ENCODE measurements at places on chromosomes 1 and 21.

DNA sequence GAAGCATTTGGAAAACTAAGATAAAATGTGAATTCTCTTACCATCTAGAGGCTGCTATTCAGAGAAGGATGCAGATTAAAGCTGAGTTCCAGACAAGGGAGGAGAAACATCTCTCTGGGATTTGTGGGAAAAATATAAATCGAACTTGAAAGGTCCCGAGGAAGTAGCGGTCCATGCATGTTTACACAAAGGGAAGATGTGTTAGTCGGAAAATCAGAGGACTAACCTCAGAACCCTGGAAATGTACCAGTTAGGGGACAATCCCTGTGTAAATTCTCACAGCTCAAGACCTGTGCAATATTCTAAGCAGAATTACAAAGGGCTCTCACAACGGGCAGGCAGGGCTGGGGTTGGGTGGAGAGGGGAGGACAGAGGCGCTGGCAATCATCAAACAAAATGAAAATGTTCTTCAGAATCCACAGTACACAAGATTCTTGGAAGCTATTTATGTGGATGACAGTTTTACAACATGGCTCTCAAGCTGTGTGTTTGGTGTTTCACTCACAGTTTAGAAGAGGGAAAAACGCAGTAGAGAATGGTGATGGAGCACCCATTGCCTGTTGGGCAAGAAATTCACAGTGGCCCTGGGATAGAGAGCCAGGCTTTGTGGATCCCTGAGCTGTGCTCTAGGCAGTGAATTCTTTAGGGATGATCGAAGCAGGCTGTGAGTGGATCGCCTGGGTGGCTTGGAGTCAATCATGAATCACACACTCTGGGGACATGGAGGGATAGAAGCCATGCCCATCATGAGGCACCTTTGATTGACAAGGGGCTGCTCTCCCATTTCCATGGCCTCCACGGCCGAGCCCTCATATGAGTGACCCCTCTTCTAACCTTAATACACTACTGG is 47.6 kb downstream of the KCNJ6 start:
- no peak for DNase-seq

DNA sequence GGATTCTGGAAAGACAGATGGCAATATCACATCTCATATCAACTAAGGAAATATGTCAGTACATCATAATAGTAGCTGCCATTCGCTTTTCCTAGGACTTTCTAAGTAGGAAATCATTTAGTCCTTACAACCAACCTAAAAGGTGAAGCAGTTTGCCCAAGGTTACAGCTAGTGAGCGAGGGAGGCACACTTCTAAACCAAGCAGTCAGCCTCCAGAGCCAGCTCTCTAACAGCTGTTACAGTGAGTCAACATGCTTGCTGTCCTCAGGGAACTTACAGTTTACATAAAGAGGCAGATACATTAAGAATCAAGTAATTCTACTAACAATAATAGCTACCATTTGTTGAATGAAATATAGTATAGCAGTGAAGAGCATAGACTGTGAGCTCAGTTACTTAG is 57.1 kb downstream of the GIPC2 start:
- no peak for DNase-seq

GRCh38 chr1:161499099-161500039 is 5.9 kb upstream of the FCGR2A start:
- DNase-seq: no peak

DNA sequence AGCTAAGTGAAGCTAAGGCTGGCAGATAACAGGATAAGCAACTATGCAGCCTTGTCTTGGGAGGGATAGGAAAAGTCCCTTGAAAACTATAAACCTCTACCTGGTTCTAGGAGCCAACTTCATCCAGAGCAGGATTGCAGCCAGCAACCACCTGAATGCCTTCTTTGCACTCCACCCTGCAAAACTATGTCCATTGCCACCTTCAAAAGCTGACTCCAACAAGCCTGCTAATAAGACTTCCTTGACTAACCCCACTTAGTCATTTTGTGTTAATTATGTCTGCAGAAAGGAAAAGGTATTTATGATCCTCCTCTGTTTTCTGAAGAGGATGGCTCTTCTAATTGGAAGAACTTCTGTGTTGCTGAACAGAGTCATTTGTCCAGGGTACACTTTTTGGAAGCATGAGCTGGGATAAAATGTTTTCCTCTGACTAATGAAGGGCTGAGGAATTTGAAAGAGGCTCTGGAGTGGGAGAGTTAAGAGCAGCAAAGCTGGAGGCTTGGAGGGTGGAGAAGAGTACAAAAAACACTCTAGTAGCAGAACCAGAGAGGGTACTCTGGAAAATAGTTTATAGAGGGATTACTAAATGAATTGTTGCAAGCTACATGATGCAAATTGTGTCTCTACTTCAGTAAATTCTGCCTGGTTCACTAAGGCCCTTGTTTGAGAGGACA is 9.6 kb upstream of the RIMKLA start:
- no peak for DNase-seq

- DNase-seq: no peak
Observed at GRCh38 chr1:156387870-156388173, 18.8 kb downstream of the RHBG start.

DNA sequence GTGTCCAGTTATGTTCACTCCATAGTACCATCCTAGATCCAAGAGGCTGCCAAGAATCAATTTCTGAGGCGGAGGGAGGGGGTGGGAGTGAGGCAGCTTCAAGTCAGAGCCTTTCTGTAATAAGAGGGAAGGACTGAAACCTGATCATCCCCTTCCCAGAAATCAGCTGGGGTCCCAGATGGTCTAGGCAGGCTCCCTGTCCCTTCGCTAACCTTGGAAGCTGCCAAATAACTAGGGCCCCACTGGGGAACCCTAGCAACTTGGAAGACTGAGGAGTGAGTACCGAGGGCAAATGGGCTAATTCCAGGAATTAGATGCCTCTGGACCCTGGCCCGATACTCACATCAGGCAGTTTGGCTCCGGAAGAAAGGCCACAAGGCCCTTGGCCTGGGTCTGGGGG is 113.3 kb downstream of the NAV1 start:
- no peak for DNase-seq

- DNase-seq: no peak
Observed at GRCh38 chr1:245615001-245615400, 460.2 kb downstream of the KIF26B start.

GRCh38 chr1:32770741-32771548 is 46.2 kb downstream of the YARS1 start:
- DNase-seq: no peak

DNA sequence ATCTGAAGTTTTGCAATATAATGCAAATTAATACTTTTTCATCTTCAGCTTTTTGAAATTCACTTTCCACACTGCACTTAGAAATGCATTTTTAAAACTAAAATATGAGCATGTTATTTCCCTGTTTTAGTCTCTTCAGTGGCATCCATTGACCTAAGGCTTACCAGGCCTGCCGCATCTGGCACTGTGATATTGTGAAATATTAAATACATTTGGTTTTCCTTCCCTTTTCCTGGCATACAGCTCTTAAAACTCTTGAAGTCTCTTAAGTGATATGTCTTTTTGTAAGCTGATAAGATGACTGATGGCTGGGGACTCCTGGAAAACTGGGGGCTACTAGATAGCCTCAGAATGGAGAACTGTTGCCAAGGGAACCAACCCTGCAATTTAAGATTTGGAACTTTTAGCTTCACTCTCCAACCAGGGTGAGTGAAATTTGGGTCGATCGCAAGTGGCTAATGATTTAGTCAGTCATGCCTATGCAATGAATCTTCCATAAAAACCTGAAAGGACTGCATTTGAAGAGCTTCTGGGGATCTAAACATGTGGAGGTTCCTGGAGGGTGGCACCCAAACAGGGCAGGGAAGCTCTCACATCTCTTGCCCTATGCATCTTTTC is 75.5 kb upstream of the PDC start:
- DNase-seq: no peak

GRCh38 chr1:245155272-245156040 is 671 bp downstream of the KIF26B start:
- DNase-seq: no peak

DNA sequence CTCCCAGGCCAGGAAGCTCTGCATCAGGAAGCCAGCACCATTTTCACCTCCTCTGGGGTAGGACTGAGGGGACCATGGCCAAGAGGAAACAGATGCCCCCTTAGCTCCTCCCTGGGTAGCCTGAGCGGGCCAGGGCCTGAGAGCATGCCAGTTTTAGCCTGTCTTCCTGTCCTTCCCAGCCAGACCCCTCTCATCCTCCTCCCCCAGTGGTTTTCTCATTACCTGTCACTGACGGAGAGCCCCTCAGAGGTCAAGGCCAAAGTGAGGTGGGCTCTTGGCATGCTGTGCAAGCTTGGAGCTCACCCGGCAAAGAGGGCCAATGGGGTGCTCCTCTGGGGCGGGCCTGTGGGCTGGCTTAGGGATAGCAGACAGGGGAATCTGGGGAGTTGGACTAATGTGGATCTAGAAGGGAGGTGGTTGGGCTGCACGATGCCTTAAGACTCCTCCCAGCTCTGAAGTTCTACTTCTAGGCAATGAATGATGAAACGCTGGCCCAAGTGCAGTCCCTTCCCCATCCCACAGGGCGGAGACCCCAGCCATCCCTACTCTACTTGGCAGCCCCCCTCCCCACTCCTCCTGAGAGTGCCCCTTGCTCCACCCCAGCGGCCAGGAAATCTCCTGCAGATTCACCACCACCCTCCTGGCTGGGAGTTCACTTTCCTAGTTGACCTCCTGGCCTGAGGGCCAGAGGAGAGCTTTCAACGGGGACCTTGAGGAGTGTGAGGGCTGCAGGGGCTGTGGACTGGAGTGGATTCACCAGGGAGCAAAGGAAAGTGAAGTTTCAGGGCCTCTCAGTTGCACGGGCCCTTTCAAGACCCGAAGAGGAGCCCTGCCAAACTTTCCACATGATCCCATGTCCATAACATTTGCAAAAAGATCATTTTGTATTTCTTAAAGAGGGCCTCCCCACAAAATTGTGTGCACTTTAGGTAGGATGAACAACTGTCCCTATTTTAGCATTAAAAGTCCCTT is 9.4 kb upstream of the LMNA start:
- no peak for DNase-seq

DNA sequence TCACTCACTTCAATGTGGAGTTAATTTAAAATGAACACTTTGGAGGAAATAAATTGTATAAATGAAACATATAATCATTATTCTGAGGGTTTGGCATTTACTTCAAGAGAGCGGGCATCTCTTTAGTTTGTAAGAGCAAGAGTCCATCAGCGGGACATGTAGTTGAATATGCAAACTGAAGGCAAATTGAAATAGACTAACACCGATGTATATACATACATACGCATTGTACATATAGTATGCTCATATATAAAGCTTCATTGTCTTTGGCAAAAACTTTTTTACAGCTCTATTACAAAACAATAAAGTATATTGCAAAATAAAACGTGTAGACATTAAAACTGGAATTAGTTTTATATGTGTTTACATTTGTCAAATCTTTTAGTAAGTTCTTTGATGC is 328.9 kb downstream of the LTN1 start:
- DNase-seq: no peak

GRCh38 chr1:9651565-9652378 is at the start of gene PIK3CD:
TSS of gene PIK3CD (plus strand) at chr1:9651731. CDS start at chr1:9710456, 58,725 bp downstream.
- peak; percentile 26 for DNase-seq

GRCh38 chr1:117370071-117370470 is 2.8 kb downstream of the MAN1A2 start:
- no peak for DNase-seq

- DNase-seq: no peak
Observed at GRCh38 chr1:168613691-168614231, 37.4 kb downstream of the XCL1 start.

GRCh38 chr1:46130121-46130520 is 2.3 kb downstream of the PIK3R3 start:
- DNase-seq: no peak

GRCh38 chr1:242435200-242435599 is 89.3 kb downstream of the PLD5 start:
- DNase-seq: no peak

DNA sequence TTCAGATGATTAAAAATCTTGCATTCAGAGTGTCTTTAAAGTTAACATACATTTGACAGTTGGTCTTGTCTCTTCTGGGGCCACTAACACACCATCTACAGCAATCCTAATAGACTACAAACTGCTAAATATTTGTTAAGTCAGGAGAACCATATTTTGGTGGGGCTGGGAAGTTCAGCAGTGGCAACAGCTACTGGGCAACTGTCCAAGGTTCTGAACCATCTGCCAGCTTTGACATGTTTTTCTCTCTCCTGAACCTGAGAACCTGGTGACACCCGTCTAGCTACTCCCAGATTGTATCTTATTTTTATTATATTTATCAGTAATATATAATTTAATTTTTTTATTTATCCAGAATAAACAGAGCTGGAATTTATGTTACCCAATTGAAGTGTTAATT is 199.0 kb upstream of the DPYD start:
- no peak for DNase-seq

DNA sequence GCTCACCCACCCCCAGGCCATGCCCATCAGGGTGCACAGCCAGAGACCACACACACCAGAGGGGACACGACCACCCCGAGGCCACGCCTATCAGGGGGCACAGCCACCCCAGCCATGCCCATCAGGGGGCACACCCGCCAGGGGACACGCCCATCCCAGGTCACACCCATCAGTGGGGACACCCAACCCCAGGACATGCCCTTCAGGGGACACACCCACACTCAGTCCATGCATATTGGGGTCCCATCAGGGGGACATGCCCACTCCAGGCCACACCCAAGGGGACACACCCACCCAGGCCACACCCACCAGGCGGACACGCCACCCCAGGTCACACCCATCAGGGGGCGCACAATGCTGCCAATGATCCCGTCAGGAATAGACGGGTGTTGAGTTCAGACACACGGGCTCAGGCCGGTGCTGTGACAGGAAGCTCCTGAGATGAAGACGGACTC is 20.7 kb downstream of the MCM3AP start:
- DNase-seq: no peak

- DNase-seq: no peak
Observed at GRCh38 chr21:40021558-40022351, 154.5 kb downstream of the PCP4 start.

DNA sequence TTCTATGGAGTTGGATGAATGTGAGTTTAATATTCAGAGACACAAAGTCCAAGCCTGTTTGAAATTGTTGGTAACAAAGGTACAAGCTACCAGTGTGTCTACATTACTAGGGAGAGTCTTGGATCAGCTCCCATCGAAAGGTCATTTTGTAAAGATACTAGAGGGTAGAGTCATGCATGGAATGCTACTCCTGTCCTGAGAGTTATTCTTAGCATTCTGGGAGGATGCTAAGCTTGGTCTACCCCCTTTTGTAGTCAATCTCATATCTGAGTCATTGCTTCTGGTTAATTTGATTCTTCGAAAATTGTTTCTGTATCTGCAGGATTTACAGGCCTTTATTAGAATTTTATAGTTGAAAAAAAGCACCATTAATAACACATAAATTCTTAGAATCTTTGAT is 240.2 kb downstream of the ST6GALNAC3 start:
- no peak for DNase-seq

GRCh38 chr1:222938986-222939385 is 124.1 kb downstream of the DISP1 start:
- no peak for DNase-seq

DNA sequence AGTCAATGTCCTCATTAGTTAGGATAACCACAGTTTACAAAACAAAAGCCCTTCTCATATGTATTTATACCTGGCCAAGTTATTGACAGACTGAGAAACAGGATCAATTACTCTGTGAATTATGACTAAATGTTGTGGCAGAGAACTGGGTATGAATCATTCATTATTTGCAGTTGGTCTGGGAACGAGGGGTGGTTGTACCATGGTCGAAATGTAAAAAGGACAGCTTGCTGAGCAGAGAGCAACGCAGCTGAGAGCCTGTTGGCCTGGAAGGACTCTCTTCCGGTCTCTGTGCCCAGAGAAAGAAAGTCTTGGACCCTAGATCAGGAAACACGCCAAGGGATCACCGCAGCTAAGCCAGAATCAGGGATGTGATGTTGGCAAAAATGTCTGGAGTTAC is 169.6 kb downstream of the DISC1 start:
- DNase-seq: no peak

- DNase-seq: no peak
Observed at GRCh38 chr1:180862305-180862704, 50.4 kb upstream of the KIAA1614 start.
